ENCODE measurements at places on chromosomes 13 and 19. TPM values are rescaled to one million over a fixed set of nuclear protein-coding genes. Genes with fewer than 3 reads are reported as not detected.

The RNF17 gene
- not detected for total RNA-seq

- no peaks in the 10 kb centered on the region for H3K27me3 ChIP-seq
- DNase-seq = no peak
- H3K27ac ChIP-seq = no peak overlapping the region
- no peaks in the 10 kb centered on the region for H3K36me3 ChIP-seq
- no peak overlapping the region for H3K4me3 ChIP-seq
Measured at GRCh38 chr19:35093941-35094647, 21.5 kb upstream of the FXYD3 start.

DNA sequence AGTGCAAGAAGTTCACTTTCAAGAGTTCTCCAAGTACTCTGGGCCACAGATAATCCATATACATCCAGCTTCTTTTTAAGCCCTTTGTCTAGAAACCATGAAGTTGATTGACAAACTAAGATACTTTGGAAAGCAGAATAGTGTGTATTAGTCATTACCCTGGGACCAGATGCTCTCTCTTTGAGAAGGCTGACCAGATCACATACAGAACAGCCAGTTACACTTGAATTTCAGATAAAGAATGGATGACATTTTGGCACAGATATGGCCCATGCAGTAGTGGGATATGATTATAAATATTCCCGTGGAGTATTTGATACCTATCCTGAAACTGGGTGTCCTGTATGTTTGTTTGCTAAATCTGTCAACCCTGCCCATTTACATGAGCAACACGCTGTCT, 414.2 kb downstream of the KLF5 start:
- H3K27me3 ChIP-seq = no peaks in the 10 kb centered on the region
- no peak overlapping the region for H3K4me3 ChIP-seq
- DNase-seq = no peak
- peaks cover 5% of the 10 kb centered on the region for H3K4me1 ChIP-seq

DNA sequence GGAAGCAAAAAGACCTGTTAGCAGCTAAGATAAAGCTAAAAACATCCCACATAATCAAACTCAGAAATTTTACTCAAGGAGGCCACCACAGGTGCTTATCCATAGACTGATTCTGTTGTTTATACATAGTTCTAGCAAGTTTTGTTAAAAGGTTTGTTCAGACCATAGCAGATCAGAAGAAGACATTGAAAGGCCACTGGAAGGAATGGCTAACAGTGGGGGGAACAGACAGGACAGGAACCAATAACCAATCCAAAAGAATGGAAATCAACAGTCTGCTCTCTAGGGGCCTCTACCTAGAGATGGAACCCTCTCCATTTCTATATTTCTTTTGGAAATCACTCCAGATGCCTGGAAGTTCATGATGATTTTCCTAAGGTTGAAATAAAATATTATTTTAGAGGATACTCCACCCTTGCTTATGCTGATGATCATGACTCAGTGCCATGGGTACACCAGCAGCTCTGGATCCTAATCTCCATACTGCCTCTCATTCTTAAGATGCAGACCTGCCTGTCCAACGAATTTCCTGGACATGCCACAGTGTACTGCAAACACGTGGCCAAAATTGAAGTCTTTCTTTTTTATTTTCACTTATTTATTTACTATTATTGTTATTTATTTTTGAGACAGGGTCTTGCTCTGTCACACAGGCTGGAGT, 260.0 kb downstream of the MYO16 start:
- no peak overlapping the region for H3K4me3 ChIP-seq
- no peaks in the 10 kb centered on the region for H3K36me3 ChIP-seq
- no peaks in the 10 kb centered on the region for H3K4me1 ChIP-seq
- H3K27me3 ChIP-seq = no peaks in the 10 kb centered on the region
- no peak for DNase-seq

DNA sequence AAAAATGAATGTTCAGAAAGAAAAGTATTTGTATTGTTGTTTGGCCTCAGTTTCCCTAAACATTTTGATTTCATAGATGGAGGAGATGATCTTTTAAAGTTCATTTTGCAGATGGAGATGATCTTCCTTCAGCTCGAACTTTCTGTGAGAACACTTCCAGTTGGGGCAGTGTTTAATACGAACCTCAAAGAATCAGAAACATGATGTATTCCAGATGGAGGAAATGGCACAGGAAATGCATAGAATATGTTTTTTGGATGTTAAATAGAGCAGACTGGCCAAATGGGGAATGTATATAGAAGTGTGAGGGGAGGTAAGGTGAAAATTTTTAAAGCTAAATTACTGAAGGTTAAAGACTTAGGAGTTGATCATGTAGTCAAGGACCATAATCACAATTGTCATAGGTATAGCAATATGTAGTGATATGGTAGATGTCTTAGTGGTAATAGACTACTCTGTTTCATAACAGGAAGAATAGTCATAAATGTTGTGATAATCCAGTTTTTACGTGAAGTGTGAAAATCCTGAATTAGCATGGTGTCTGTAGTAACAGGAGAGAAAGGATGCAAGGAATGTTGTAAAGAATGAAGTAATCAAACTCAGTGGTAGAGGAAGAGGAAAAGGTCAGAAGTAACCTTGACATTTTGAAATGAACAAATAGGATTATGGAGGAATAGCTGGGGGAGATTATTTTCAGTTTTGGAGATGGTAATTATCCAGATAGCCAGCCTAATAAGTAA, 5.1 kb downstream of the RAP2A start:
- H3K4me3 ChIP-seq = no peak overlapping the region
- no peak for DNase-seq
- no peaks in the 10 kb centered on the region for H3K4me1 ChIP-seq
- no peak overlapping the region for H3K27ac ChIP-seq
- no peaks in the 10 kb centered on the region for H3K36me3 ChIP-seq
- H3K27me3 ChIP-seq = no peaks in the 10 kb centered on the region

The SHANK1 gene
- 2.3 TPM for total RNA-seq

The FAM124A gene
- 0.60 TPM for total RNA-seq

The CD79A gene
- not detected for total RNA-seq

- DNase-seq = no peak
- no peaks in the 10 kb centered on the region for H3K36me3 ChIP-seq
- H3K27ac ChIP-seq = no peak overlapping the region
- H3K4me1 ChIP-seq = no peaks in the 10 kb centered on the region
- no peaks in the 10 kb centered on the region for H3K27me3 ChIP-seq
Measured at GRCh38 chr13:46160065-46160464, 21.9 kb downstream of the LCP1 start.

- no peaks in the 10 kb centered on the region for H3K36me3 ChIP-seq
- H3K27ac ChIP-seq = no peak overlapping the region
- DNase-seq = no peak
- no peak overlapping the region for H3K4me3 ChIP-seq
- H3K27me3 ChIP-seq = no peaks in the 10 kb centered on the region
- no peaks in the 10 kb centered on the region for H3K4me1 ChIP-seq
Measured at GRCh38 chr13:95251641-95252040, 49.6 kb downstream of the ABCC4 start.

GRCh38 chr19:4414800-4415321, 12.4 kb downstream of the CHAF1A start:
- H3K27ac ChIP-seq = peak overlapping the region; percentile 50
- no peaks in the 10 kb centered on the region for H3K27me3 ChIP-seq
- H3K4me1 ChIP-seq = peaks cover 15% of the 10 kb centered on the region
- no peak for DNase-seq
- H3K36me3 ChIP-seq = no peaks in the 10 kb centered on the region
- no peak overlapping the region for H3K4me3 ChIP-seq

The CLDND2 gene
- not detected for total RNA-seq

DNA sequence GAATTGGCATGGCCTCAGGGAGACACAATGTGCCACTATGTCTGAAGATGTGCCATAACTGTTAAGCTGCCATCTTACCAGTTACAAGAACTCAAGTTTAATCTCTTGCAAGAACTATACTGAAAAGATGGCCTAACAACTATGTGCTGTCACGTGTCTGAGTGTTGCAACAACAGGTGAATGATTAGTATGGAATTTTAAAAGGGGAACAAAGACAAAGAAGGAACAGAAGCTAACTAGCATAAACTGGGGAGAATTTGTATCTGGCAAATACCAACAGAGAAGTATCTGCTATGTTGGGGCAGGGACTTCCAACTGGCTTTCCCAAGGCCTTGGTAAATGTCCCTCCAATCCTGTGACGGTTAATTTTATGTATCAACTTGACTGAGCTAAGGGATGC, 11.5 kb upstream of the ACOD1 start:
- no peak for DNase-seq
- no peak overlapping the region for H3K4me3 ChIP-seq
- no peaks in the 10 kb centered on the region for H3K4me1 ChIP-seq
- H3K36me3 ChIP-seq = no peaks in the 10 kb centered on the region

DNA sequence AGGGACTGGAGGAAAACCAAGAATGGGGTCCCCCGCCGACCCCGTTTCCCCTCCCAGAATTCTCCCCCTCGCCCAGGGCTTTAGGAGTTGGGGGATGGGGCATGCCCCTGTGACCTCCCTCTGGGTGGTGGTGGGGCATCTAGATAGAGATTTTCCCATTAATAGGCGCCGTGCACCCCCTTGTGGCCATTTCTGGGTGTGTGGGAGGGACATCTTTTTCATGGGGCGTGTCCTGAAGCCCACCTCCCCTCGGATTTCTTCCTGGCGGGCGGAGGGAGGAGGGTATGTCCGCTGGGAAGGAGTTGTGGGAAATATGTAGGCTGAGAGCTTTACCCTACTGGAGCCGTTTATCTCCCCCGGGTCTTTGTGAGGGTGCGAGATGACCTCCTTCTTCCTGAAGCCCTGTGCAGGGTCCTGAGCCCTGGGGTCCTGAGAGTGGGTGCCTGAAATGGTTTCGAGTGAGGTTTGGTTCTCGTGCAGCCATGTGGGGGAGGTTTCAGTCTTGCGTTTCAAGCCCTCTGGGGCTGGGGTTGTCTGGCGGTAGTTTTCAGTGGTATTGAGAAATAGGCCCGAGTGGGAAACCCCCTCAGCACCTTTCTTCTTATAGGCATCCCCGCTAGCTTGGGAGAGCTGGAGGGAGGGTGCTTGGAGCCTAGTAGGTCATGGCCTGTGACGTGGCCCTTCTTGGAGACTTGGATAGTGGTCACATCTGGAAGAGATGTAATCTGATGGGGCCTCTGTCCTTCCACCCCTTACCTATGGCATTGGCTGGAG, 1.0 kb downstream of the PRMT1 start:
- H3K27ac ChIP-seq = peak overlapping the region; percentile 75
- DNase-seq = peak; percentile 88
- peaks cover 12% of the 10 kb centered on the region for H3K4me1 ChIP-seq
- H3K36me3 ChIP-seq = no peaks in the 10 kb centered on the region

The NFIC gene
- 7.1 TPM for total RNA-seq

DNA sequence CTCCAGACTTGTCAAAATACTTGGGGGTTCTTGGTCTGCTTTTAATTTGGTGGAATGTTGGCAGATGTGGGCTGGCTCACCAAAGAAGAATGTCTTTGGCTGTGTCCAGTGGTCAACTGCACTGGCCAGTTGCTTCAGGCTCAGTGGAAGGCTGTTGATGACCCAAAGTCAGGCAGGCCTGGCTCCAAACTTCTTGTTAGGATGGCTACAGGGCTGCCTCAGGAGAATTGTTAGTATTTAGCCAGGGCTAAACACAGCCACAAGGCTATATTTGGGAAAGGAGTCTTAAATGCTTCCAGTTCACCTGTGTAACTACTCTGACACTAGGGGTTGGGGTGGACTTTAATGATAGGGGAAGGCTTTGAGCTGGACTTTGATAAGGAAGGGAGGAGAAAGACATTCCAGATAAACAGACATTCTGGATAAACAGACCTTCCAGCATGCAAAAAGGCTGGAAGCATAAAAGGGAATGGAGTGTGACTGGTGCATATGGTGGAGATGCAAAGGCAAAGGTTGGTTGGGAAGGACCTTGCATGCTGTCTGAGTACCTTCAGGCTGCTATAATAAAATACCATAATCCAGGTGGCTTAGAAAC, 116.8 kb downstream of the FOXO1 start:
- H3K36me3 ChIP-seq = no peaks in the 10 kb centered on the region
- peaks cover 5% of the 10 kb centered on the region for H3K4me1 ChIP-seq
- H3K27me3 ChIP-seq = no peaks in the 10 kb centered on the region
- DNase-seq = no peak

The PSG7 gene
- not detected for total RNA-seq

GRCh38 chr19:2214251-2214650, 21.9 kb downstream of the PLEKHJ1 start:
- H3K4me3 ChIP-seq = no peak overlapping the region
- H3K27ac ChIP-seq = peak overlapping the region; percentile 92
- no peak for DNase-seq
- H3K27me3 ChIP-seq = no peaks in the 10 kb centered on the region
- no peaks in the 10 kb centered on the region for H3K36me3 ChIP-seq

The ELANE gene
- 0.83 TPM for total RNA-seq

The SWSAP1 gene
- 3.1 TPM for total RNA-seq

The DACH1 gene
- total RNA-seq = 4.3 TPM

GRCh38 chr19:28472843-28473242, 740.1 kb downstream of the UQCRFS1 start:
- no peaks in the 10 kb centered on the region for H3K27me3 ChIP-seq
- H3K4me3 ChIP-seq = no peak overlapping the region
- peaks cover 6% of the 10 kb centered on the region for H3K4me1 ChIP-seq
- no peak overlapping the region for H3K27ac ChIP-seq

DNA sequence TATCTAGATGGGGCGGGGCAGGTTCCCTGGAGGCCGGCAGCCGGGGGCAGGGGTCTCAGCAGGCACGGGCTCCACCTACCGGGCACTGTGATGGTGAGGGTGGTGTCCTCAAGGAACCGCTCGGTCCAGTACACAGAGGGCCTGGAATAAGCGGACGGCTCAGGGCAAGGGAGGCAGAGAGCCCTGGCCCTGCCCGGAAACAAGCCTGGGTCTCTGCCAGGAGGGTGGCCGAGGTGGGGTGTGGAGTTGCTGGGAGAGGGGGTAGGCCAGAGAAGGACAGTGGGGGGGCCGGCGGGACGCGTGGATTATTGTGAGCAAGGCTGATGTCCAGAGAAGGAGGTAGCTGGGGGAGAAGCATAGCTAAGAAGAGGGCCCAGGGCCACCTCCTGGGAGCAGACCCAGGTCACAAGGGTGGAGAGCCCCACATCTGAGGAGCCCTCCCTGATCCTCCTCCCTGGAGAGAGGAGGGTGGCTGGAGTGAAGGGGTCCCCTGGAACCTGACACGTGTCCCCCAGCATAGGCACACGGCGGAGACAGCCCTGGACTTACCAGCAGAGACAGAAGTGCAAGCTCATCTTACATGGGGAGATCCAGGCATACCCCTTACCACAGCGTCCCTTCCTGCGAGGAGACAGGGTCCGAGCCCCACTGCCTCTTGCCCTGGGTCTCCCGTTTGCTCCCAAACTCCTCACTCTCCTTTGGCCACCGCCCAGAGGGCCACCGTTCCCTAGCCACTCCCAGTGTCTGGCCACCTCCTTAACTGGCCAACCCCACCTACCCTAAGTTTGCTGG, 29.0 kb upstream of the MIER2 start:
- DNase-seq = no peak
- no peaks in the 10 kb centered on the region for H3K36me3 ChIP-seq
- no peaks in the 10 kb centered on the region for H3K4me1 ChIP-seq
- peaks cover 4% of the 10 kb centered on the region for H3K27me3 ChIP-seq

The ZNF493 gene
- total RNA-seq = 22.4 TPM

GRCh38 chr19:44753932-44754749, 5.6 kb downstream of the BCL3 start:
- peak overlapping the region; percentile 90 for H3K27ac ChIP-seq
- peaks cover 41% of the 10 kb centered on the region for H3K4me1 ChIP-seq
- H3K4me3 ChIP-seq = no peak overlapping the region
- no peaks in the 10 kb centered on the region for H3K36me3 ChIP-seq

The ZFP14 gene
- 7.0 TPM for total RNA-seq

The ZNF823 gene
- 13.9 TPM for total RNA-seq

GRCh38 chr19:45368737-45369340, 1.5 kb downstream of the ERCC2 start:
- no peaks in the 10 kb centered on the region for H3K27me3 ChIP-seq
- H3K36me3 ChIP-seq = no peaks in the 10 kb centered on the region
- no peak overlapping the region for H3K27ac ChIP-seq
- H3K4me3 ChIP-seq = no peak overlapping the region
- no peak for DNase-seq
- H3K4me1 ChIP-seq = no peaks in the 10 kb centered on the region

The WDR88 gene
- total RNA-seq = not detected
